ENCODE measurements at places on chromosomes 7 and 10. TPM values are rescaled to one million over a fixed set of nuclear protein-coding genes. Genes with fewer than 3 reads are reported as not detected.

The CTAGE4 gene
- 1.2 TPM for total RNA-seq

The ITGA8 gene
- total RNA-seq: 6.5 TPM

The SPDYE16 gene
- total RNA-seq: 0.23 TPM

The NUTM2B gene
- total RNA-seq: 0.46 TPM

The CACNA2D1 gene
- 118 TPM for total RNA-seq

The GPNMB gene
- total RNA-seq: 7.2 TPM
